ENCODE measurements at places on chromosomes 4 and X. TPM values are rescaled to one million over a fixed set of nuclear protein-coding genes. Genes with fewer than 3 reads are reported as not detected.
A peak's percentile ranks its signal among the peaks of the same experiment; 100 is the strongest.

- no peaks in the 10 kb centered on the region for H3K27me3 ChIP-seq
- no peak overlapping the region for H3K27ac ChIP-seq
- H3K36me3 ChIP-seq = no peaks in the 10 kb centered on the region
- no peak overlapping the region for H3K4me3 ChIP-seq
- DNase-seq = no peak
Measured at GRCh38 chr4:155604718-155605626, 61.7 kb upstream of the GUCY1A1 start.

DNA sequence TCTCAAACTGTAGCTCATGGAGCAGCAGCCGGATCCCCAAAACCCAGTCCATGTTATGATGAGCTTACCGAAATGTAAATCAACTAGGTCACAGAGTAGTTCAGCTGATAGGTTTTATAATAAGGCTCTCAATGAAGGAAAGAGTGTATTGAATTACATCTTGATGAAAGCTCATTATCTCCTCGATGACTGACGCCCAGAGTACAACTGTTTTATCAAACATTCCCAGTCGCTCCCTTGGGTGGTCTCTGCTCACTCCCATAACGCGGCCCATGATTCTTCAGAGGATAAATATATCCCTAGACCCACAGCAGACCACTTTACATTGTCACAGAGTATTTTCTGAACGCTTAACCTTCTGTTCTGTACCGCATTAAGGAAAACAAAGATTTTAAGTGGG, 452.3 kb upstream of the GALNT7 start:
- no peak overlapping the region for H3K4me3 ChIP-seq
- H3K27me3 ChIP-seq = no peaks in the 10 kb centered on the region
- DNase-seq = no peak
- H3K4me1 ChIP-seq = no peaks in the 10 kb centered on the region
- H3K36me3 ChIP-seq = no peaks in the 10 kb centered on the region
- no peak overlapping the region for H3K27ac ChIP-seq

DNA sequence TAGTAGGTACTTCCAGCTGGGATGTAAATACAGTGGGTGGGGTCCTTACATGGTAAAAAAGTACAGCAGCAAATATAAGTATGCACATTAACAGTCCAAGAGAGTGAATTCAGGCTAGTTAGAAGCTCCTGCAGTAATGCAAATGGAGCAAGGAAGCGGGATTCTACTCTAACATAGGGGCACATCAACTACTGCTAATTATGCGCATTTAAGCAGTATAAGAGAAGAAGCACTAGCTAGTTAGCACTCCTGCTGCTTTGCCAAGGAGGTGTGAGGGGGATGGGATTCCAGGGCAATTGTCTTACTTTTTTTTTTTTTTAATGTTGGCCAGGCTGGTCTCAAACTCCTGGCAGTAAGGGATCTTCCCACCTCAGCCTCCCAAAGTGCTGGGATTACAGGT, 284.1 kb downstream of the CHIC1 start:
- no peak overlapping the region for H3K27ac ChIP-seq
- H3K4me3 ChIP-seq = no peak overlapping the region
- H3K4me1 ChIP-seq = peaks cover 3% of the 10 kb centered on the region
- H3K36me3 ChIP-seq = peaks cover 9% of the 10 kb centered on the region

DNA sequence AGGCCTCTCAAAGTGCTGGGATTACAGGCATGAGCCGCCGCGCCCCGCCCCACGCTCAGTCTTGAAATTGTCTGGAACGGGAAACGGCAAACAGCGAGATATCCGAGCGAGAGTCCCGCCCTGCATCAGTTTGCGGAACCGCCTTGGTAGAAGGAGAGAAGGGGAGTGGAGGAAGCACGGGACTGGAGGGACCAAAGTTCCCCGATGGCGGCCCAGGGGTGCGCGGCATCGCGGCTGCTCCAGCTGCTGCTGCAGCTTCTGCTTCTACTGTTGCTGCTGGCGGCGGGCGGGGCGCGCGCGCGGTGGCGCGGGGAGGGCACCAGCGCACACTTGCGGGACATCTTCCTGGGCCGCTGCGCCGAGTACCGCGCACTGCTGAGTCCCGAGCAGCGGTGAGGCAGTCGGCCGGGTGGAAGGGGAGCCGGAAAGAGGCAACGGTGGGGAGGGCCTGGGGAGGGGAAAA, at the start of gene BST1:
TSS of gene BST1 (plus strand) at position 125 of the 463 bp plus-strand sequence. CDS start at position 205, 80 bp downstream.
- DNase-seq = peak; percentile 73
- H3K27ac ChIP-seq = peak within 1 kb of the TSS; percentile 51
- peak within 1 kb of the TSS; percentile 93 for H3K4me3 ChIP-seq
- no peaks in the 10 kb centered on the region for H3K36me3 ChIP-seq
- peaks cover 9% of the 10 kb centered on the region for H3K4me1 ChIP-seq

GALNTL6 gene
- not detected for polyA plus RNA-seq

GRCh38 chr4:1009542-1010394, 1.7 kb upstream of the FGFRL1 start:
- peak; percentile 85 for DNase-seq
- H3K4me1 ChIP-seq = peaks cover 15% of the 10 kb centered on the region
- H3K27ac ChIP-seq = peak overlapping the region; percentile 81
- H3K4me3 ChIP-seq = peak overlapping the region; percentile 95
- peaks cover 2% of the 10 kb centered on the region for H3K36me3 ChIP-seq
- peaks cover 27% of the 10 kb centered on the region for H3K27me3 ChIP-seq

MAGEC1 gene
- not detected for polyA plus RNA-seq

GYPE gene
- polyA plus RNA-seq = 2.6 TPM
